ENCODE measurements at places on chromosomes 16 and 17.
A peak's percentile ranks its signal among the peaks of the same experiment; 100 is the strongest.

- peak; percentile 82 for DNase-seq
These were observed 1.1 kb upstream of the ZNF747 start for GRCh38 chr16:30535777-30536190.

DNA sequence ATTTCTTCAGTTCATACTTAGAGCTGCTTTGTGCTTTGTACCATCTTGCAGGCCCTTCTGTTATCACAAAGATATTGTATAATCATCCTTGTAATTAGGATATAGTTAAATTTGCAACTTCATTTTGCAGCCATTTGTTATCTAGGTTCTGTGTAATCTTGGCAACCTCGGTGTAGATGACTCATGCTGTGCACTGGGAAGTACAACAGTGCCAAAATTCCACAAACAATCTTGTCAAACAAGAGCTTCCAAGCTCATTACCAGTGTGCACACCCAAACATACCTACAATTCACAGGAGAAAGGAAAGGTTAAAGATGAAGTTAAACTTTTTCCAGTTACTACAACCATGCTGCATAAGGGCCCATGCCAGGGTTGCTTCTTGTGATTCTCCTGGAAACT is 1231.8 kb downstream of the CDH11 start:
- peak; percentile 23 for DNase-seq

GRCh38 chr16:69417520-69418199 is 6.8 kb upstream of the CYB5B start:
- no peak for DNase-seq

DNA sequence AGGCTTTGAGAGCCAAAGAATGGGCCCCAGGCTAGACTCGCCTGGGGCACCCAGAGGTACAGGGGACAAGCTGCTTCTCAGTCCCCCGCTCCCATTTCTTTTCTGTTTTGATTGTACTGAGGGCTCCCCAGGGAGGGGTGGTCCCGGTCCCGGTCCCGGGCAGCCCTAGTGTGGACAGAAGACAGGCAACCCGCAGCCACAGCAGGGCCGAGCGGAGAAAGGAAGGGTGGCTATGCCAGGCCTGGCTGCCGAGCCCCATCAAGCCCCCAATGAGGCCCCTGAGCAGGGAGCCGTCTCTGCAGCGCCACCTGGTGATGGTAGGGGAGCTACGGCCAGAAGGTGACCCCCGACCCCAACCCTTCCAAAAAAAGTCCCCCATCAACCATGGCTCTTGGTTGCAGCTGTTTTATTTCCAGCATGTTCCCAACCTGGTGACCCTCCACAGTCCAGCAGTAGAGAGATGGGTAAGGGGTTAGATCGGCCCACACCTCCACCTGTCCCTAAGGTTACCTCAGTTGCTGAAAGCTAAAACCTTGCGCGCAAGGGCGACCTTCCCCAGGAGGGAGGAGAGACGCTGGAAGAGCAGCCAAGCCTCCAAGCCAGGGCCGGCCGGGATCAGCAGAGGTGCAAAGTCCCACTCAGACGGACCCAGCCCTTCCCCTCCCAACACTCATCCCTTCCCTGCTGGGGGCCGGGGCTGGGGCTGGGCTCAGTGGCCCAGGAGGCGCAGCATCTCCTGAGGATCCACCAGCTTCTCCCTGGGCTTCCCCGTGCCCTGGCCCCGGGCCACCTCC is 2.6 kb upstream of the GRIN2C start:
- peak; percentile 19 for DNase-seq

DNA sequence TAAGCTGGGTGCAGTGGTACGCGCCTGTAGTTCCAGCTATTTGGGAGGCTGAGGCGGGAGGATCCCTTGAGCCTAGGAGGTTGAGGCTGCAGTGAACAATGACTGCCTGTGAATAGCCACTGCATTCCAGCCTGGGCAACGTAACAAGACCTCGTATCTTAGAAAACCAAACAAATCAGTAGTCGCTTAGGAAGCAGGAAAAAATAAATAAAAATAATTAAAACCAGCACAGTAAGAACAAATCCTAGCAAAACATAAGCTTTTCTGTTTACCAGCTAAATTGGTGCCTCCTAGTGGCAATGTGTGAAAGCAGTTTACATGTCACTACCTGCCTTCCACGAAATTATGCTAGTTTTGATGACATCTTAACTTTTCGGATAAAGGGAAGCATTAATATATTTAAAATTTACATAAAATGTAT is 1.3 kb downstream of the ARMC5 start:
- peak; percentile 69 for DNase-seq

- DNase-seq, result no peak
These were observed 11.2 kb downstream of the NAA60 start for GRCh38 chr16:3454631-3455147.

DNA sequence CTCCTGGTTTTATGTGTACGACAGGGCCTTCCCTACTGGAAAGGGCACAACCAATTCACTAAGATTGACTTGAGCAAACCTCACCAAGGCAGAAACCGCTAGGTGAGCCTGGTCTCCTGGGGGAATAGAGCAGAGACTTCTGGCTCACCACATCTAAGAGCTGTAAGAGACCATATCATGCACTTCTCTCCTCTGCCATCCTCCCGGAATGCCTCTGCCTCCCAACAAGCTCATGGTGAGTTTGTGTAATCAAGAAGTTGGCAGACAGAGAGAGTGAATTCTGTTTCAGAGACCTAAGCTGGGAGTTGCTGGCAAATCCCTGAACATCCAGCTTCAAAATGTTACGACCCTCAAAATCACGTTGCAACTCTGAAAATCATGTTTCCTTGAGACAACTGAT is 154.8 kb downstream of the SLC39A11 start:
- no peak for DNase-seq

DNA sequence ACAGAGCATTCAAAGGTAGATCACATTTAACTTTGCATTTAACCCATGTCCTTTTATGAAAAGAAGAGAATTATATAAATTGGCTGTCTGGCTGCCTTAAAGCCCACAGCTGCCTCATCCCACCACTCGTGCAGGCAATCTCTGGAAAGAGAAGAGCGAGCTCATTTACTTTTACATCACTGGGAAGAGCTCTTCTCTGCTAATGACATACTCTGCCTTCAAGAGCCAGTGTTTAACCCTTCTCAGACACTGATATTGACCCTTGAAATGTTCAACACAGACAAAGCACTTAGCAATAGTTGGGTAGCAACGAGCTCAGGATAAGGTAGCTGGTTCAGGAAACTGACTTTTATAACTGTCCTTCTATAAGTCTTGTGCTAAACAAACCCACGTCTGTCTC is 6.8 kb downstream of the KRT38 start:
- DNase-seq, result no peak

- DNase-seq, result no peak
These were observed 63.2 kb downstream of the N4BP1 start for GRCh38 chr16:48546774-48547173.

- DNase-seq, result no peak
These were observed 79.1 kb upstream of the SEC14L1 start for GRCh38 chr17:77061669-77062068.

DNA sequence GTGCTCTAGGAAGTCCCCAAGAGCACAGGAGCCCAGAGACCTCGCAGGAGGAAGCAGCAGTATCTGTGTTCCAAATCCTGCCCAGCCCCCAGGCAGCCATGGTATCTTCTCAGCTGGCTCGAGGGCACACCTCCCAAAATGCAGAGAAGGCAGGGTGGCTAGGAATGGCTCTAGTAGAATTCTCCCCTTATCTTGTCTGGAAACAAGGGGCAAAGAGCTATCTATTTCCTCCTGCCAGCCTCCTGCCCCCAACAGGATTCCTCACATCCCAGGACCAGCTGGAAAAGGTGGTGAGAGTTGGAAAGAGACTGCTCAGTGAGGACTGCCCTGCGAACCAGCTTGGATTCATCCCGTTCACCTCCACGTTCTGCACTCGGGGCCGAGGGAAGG is 8.6 kb upstream of the TSPOAP1 start:
- DNase-seq, result no peak

- no peak for DNase-seq
These were observed 16.7 kb downstream of the EPOP start for GRCh38 chr17:38657824-38658740.

- DNase-seq, result no peak
These were observed 19.1 kb upstream of the DDX52 start for GRCh38 chr17:37662353-37662752.

DNA sequence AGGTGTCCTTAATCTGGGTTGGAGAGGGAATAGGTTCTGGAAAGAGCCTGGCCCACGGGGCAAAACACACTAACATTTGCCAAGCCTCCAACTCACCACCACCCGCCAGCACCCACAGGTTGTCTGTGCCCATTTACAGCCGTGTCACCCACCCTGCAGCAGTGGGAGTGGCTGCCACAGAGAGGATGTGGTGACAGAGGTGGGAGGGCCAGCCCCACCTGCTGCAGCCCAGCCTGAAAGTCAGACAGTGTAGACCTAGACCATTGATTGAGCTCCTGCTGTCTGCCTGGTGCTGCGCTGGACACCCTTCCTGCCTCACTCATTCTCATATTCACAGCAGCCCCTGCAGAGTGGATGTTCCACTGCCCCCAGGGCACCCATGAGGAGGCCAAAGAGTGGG is 44.7 kb downstream of the IL21R start:
- no peak for DNase-seq

- no peak for DNase-seq
These were observed 132.5 kb downstream of the HS3ST2 start for GRCh38 chr16:22946433-22946832.

- DNase-seq, result peak; percentile 76
These were observed 25.4 kb upstream of the KRT20 start for GRCh38 chr17:40910441-40910841.

DNA sequence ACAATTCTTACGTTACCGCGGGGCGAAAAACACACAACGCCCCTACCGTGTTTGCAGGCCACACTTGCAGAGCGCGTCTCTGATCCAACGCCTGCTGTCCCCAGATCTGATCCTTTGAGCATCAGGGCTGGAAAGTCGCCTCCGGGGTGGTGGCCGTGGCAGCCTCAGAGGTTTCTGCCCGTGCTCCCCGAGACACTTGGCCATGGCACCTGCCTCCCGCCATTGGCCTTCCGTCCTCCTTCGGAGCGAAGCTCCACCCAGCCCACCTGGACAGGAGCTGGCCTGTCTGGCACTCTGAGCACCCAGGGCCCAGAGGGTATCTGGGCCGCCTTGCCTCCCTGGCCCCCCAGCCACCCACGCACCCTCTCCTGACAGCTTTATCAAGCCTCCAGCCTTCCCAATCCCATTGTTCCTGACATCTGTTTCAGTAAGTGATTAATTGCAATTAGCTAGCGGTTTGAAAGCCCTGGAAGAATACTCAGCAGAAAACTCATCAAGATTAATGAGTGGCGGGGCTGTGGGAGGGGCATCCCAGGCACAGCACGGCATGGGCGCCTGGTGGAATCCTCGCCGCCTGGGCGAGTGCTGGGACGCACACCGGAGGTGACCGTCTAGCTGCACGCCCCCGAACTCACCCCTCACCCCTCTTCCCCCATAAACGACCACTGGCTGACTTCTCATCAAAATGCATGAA is 181.5 kb upstream of the GSE1 start:
- no peak for DNase-seq

- peak; percentile 64 for DNase-seq
These were observed 1.0 kb downstream of the EEF2K start for GRCh38 chr16:22206842-22207714.

DNA sequence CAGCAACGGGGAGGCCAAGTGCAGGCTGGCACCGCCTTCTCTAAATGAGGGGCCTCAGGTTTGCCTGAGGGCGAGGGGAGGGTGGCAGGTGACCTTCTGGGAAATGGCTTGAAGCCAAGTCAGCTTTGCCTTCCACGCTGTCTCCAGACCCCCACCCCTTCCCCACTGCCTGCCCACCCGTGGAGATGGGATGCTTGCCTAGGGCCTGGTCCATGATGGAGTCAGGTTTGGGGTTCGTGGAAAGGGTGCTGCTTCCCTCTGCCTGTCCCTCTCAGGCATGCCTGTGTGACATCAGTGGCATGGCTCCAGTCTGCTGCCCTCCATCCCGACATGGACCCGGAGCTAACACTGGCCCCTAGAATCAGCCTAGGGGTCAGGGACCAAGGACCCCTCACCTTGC is 18.5 kb downstream of the NGFR start:
- no peak for DNase-seq

DNA sequence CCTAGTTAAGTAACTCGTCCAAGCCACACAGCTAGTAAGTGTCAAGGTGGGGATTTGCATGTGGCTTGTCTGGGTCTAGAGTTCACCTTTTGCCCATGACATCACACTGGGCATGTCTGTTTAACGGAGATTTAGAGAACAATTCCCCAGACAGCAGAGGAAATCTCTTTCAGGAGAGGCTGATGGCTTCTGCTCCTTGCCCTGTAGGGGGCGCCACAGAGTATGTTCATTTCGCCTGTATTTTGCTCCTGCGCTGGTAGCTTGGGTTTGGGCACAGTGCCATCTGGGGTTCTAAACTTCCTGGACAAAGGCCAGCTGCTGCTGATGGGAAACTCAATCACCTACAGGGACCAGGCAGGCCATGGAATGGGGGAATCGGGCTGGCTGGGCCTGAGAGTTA is 20.4 kb downstream of the OTOA start:
- peak; percentile 3 for DNase-seq

GRCh38 chr17:75152922-75153779 is 1.2 kb downstream of the JPT1 start:
- peak; percentile 44 for DNase-seq

DNA sequence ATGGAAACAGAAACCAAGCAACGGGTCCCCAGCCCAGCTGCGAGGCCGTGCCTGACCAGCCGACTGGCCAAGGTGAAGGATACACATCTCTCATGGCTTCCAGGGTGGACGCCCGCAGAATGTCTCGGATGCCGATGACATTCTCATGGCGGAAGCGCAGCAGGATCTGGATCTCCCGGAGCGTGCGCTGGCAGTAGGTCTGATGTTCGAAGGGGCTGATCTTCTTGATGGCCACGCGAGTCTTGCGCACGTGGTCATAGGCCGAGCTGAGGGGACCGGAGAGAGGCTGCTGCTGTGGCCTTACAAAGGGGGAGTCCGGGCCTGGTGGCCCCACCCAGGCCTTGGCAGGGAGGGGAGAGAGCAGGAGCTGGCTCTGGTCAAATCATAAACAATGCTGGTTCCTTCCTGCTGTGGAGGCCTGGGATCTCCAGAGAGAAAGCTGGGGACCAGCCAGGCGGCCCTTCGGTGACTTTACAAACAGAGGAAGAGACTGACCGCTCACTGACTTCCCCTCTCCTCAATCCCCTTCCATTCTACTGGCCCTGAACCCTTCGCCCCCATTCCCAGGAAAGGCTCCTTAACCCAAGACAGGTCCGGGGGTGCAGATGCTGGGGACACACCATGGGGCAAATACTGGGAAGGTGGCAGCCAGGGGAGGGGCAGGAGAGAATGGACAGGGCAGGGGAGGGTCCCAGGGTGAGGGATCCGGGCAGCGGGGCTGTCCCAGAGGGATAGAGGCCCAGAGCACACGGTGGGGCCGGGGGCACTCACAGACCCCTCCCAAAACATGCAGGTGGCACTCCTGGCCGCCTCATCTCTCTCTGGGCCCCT is 1.1 kb downstream of the MAPK3 start:
- peak; percentile 6 for DNase-seq

- DNase-seq, result no peak
These were observed 2.6 kb upstream of the TMEM88 start for GRCh38 chr17:7852262-7852670.

GRCh38 chr17:57940231-57940630 is 15.0 kb downstream of the CUEDC1 start:
- no peak for DNase-seq

Measured in iris pigment epithelial cell (primary cell).